ENCODE measurements at places on chromosomes 6 and 20. TPM values are rescaled to one million over a fixed set of nuclear protein-coding genes. Genes with fewer than 3 reads are reported as not detected.

Gene FARS2
- 11.5 TPM for total RNA-seq

Gene LRFN2
- not detected for total RNA-seq

GRCh38 chr6:161482517-161482858 is 208.6 kb upstream of the AGPAT4 start:
- DNase-seq = no peak

Gene ISM1
- not detected for total RNA-seq

- DNase-seq = no peak
These were observed 76.0 kb downstream of the MKKS start for GRCh38 chr20:10357974-10358373.

DNA sequence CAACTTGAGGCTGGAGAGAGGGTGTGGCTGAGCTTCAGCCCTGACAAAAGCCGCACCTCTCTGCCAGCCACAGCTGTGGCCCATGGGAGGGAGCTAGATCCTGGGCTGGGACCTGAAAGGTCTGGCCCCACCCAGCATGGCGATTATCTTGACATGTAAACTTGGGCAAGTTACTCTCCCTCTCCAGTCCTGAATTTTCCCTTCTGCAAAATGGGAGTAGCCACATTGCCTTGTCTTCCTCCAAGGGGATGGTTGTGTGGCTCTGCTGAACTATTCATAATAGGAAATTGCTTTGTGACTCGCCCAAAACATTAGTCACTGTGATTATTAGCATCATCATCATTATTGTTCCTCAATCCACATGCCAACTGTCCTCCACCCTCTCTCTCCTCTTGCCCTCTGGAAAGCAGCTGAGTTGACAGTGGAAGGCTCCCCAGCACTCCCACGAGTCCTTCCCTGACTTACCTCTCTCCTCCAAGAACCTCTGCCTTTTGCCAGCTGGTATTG is 23.0 kb upstream of the RBPJL start:
- no peak for DNase-seq

GRCh38 chr6:169808608-169808967 is 57.2 kb downstream of the ERMARD start:
- no peak for DNase-seq

DNA sequence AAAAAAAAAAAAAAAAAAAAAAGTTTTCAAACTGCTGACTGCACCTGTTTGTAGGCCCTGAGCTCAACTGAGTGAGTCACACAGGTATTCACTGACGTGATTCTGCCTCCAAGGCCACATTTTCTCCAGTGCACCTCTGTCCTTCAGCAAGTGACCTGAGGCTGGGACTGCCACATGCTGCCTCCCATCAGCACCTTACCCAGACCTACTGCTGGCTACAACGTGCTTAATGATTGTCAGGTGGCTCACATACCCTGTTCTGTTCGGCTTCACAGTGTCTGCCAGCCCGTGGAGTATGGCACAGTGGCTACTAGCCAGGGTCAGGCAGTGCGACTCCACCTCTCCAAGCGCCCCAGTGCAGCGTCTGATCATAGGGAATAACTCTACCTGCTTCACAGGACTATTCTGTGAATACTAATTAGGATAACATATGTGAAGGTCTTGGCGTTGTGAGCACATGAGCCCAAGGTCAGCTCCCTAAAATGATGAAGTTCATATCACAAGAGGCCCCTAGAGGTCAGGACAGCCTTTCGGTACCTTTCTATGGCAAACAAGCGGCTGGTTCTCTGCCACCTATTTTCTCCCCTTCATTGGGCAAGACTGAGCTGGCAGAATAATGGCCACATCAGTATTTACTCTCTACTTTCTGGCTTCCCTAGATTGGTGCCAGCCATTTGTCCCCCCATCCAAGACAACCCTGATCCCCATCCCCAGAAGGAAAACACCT is 28.1 kb downstream of the RIPOR3 start:
- DNase-seq = peak; percentile 52

DNA sequence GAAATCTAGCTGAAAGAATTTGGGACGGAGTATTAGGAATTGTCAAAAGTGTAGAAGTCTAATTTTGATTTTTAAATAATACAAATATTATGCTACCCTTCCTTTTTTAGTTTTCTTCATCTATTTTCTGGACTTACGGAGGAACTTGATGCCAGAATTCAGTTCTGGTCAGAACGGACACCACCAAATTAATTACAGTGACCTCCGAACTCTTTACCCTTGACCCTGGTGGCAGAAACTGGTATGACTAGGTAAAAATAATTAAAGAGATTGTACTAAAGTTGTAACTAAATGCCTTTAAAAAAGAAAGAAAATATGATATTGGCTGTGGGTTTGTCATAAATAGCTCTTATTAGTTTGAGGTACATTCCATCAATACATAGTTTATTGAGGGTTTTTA is 751.1 kb upstream of the MAP3K7 start:
- DNase-seq = no peak

GRCh38 chr6:56570413-56571359 is 72.0 kb downstream of the DST start:
- peak; percentile 47 for DNase-seq

Measured in OCI-LY7 (cell line).